ENCODE measurements at places on chromosomes 1 and 21.
A peak's percentile ranks its signal among the peaks of the same experiment; 100 is the strongest.

DNA sequence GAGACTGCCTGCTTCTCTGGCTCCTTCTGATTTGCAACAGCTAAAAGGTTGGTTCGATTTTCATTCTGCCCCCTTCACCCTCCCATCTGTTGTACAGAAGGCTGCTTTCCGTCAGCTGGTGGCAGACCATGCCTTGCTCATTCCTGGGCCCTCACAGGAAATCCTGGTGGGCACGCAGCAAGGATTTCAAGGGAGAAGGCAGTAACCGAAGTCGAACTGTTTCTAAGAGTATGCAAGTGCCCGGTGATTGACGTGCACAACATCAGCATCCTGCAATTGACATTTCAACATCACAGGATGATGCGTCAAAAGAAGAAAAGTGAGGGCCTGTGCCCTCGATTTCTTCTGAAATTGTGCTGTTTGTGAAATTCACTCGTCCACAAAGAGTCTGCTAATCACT is 83.8 kb downstream of the PLPP3 start:
- no peak for DNase-seq

- no peak for DNase-seq
Observed at GRCh38 chr21:29349702-29350101, 51.0 kb downstream of the BACH1 start.

GRCh38 chr1:14738235-14738634 is 139.8 kb downstream of the KAZN start:
- no peak for DNase-seq

DNA sequence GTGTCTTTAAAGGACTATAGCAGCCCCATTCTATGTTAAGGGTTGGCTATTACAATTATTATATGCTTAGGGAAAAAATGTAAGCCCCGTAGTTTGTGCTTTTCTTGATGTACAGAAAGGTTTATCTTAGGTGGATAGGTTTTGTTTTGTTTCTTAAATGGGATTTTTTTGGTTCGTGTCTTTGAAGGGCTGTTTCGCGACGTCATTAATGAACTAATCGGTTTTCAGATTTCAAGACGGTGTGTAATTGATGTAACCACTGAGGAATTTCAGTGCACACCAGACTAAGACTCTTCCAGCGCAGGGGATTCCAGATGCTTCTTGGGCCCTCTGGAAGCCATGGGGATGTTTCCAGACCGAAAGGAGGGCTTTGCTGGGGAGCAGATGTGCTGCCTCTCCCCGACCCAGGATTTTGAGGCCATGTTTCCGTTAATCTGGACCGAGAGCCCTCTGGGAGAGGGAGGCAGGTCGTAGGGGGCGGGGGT is 4.8 kb upstream of the SIM2 start:
- no peak for DNase-seq

DNA sequence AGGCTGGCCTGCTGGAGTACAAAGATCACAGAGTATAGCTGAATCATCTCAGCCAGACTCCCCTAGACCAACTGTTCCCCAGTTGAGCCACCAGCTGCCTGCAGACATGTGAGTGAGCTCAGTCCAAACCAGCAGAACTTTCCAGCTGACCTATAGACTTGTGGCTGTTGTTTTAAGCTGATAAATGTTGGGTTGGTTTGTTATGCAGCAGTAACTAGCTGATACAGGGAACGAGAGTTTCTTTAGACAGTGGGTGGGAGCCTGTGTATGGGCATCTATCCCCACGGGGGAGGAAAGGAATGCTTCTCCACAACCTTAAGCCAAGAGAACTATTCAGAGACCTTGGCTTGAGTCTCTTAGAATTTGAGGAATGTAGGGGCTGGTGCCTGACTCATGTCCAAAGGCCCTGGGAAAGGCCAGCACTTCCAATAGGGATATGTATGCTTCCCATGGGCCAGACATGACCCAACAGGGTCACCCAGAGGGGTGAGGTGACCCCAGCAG is 30.1 kb downstream of the SLC1A7 start:
- no peak for DNase-seq

DNA sequence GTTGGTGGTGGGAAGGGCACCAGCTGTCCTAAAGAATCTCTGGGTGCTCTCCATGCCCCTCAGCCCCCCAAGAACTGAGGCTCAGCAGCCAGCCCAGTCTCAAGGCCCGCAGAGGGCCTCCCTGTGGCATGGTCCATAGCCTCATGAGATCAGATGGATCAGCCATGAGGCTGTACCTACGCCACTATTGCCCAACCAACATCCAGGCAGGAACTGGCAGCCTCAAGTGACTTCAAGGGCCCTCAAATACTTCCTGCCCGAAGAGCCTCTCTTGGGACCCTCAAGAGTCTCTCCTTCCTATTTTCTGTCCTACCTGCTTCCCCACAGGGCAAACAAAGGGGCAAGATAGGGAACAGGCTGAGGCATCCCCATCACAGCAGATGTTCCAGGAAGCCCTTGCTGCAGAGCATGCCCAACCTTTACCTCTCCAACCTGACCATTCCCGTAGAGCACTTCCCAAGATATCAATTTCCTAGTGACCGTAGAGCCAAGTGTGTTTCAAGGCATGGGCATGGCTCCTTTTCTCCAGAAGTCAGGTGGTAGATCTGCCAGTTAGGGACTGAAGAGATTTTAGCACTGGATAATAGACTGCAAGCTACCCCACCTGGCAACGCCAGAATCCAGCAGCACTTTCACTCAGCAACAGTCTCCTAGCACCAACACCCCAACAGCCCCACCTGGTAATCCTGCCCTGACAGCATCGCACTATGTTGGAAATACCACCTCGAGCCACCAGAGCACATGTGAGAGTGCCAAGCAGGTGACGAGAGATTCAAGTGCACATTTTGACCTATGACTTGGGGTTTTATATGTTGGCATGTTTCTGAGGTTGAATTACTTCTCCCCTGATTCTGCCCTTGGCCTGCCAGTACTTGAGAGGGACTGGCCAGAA is 13.7 kb upstream of the MFSD2A start:
- DNase-seq: no peak

- no peak for DNase-seq
Observed at GRCh38 chr21:39562791-39563770, 49.7 kb upstream of the B3GALT5 start.

DNA sequence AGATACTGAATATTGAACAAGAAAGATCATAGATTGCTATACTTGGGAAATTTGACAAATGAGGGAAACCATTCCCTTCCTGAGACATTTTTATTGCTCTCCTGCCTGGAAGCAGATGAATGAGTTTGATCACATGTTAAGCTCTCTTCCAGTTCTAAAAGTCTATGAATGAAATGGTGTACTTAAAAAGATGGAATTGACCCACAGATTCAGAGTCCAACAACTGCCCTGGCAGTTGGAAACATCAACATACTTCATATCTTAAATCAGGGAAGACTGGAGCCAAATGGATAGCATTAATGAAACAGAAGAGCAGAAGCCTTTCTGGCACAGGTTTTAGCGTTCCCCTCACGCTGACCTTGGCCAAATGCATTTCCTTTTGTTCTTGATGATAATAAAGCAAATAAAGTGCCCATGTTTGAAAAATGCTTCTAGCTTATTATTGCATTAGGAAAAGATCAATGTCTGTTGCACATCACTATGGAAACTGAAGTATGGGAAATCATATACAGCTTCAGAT is 142.6 kb downstream of the ESRRG start:
- DNase-seq: no peak

DNA sequence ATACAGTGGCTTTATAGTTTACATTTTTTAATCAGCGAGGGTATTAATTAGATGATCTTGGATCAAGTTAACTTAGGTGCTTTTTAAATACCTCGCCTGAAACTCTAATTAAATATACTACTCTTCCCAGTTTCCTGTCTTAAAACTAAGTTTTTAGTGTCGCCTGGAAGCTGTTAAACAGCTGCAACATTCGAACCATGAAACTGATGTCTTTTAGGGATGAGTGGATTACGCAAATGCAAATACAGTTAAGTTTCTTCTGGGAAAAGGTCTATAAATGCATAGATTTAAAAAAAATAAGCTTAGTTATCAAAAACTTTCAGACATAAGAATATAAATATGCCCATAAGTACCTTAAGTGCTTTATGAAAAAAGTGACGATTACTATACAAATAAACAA is 228.3 kb downstream of the PTPRC start:
- DNase-seq: no peak

DNA sequence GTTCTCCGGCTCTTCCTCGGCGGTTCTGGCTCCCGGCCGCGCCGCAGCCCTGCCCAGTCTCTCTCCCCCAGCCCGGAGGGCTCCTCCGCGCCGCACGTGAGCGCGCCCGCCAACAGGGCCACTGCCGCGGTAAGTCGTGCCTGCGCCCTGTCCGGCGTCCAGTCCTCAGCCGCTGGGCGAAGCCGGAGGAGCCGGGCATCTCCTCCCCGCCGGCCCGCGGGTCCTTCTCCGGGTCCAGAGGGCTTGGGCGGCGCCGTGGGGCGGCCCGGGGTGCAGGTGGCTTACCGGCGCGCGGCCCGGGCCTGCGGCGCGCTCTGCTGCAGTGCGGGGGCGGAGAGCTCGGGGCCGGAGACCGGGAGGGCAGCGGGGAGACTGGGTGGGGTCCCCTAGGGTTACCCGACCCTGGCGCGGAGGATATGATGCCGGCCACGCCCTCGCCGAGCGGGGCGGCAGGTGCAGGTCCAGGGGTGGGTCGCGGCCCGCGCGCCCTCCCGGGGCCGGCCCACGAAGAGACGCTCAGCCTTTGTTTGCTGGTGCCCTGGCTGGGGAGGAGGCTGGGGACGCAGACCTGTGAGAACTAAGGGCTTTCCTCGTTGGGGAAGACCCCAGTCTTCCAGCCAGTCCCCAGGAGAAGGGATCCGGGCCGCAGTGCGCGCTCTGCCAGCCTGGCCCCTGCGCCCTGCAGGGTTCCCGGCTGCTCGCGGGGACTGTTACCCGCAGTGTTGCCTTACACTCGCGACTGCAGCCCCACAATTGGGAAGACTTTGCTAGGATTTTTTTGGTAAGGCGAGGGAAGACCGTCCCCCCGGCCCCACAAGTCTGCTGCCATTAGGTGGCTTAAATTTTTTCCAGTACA is at the start of gene DOP1B:
DOP1B (plus strand) TSS at position 10 of the 856 bp plus-strand sequence. CDS start 7,910 bp downstream, outside the sequence.
- DNase-seq: no peak

DNA sequence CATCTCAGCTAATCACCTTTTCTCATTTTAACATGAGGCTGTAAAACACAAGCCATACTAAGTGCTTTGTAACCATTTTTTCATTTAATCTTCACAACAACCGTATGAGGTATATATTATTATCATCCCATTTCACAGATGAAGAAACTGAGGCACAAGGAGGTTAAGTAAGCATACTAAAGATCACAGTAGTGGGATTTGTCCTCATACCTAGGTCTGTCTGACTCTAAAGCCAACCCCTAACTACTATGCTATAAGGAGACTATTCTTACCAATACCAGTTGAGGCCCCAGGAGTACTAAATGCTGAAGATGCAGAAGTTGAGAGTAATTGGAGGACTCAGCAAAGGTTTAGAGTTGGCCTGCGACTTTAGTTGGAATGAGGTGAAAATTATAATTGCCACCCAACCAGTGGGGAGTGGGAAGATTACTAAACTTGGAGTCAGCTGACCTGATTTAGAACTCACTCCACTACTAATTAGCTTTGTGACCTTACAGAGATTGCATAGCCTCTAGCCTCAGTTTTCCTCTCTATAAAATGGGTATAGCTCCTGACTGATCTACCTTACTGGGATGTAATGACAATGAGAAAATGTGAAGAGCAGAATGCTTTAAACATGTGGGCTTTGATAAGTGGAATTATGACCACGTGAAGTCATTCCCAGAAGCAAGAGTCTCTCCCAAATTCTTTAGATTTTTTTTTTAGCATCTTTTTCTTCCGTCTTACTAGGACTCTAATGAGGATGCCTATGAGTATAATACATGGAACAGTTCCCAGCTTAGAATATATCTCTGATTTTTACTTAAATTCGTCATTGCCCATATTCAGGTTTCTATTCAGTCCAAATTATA is 85.8 kb upstream of the IPO9 start:
- no peak for DNase-seq

- DNase-seq: no peak
Observed at GRCh38 chr1:59367301-59368007, 70.6 kb downstream of the FGGY start.

- DNase-seq: no peak
Observed at GRCh38 chr1:115647919-115648650, 6.3 kb downstream of the VANGL1 start.

DNA sequence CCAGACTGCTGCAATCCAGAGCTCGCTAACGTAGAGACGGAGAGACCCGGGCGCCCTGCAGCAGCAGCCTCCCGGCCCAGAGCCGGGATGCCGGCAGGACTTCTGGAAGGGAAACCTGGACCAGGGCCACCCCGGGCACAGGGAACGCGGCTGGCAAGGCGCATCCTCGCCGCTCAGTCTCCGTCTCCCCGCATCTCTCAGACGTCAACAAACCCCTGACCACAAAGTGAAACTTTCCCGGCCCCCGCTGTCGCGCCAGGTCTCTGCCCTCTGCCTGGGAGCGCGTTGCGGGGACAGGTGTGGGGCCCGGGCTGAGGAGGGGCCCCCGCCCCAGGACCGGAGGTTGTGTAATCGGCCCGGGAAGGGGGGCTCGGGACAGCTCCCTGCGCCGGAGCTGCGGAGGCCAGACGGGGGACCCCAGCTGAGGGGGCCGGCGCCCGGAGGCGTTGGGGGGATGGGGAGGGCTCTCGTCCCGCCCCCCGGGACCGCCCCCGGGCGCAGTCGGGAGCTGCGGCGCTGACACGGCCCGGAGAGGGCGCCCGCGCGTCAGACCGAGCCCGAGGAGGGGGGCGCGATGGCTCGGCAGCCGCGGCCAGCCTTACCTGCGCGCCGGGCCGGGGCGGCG is 116.6 kb upstream of the HIVEP3 start:
- DNase-seq: peak; percentile 45

DNA sequence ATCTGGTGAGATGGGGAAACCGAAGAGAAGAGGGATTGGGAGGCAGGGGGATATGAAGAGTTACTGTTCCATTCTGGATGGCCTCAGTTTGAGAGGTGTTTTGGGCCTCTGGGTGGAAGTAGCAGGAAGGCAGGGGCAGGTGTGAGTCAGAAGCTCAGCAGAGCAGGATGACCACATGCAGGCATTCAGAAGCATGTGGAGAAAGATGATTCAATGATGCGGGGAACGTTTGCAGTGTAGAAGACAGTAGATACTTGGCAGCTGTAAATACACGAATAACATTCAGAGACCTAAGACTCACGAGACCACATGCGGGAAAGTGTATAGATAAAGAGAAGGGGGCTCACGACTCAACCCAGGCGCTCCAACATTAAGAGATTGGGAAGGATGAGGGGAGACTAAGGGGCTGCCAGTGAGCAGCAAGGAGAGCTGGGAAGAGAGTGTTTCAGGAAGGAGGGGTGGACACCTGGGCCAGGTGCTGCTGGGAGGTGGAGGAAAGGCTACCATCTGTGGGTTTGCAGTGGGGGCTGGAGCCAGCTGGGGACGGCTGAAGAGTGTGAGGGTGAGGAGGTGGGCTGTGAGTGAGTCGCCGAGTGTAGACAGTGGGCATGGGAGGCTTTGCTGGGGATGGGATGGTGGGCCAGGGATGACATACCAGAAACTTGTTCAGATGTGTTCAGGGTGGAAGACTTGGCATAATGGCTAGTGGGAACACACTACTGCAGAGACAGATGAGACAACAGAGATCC is 5.8 kb upstream of the EPS8L3 start:
- no peak for DNase-seq

- no peak for DNase-seq
Observed at GRCh38 chr1:29324771-29325351, 88.5 kb downstream of the PTPRU start.

Measured in stimulated activated CD4-positive, alpha-beta T cell treated with anti-CD3 and anti-CD28 coated beads, TNF-alpha, amount 100 ng/mL, for 1 hour (primary cell).